Occipital lobe (tissue), 3 donors: ENCODE measurements at places on chromosomes 13 and 19. TPM values are rescaled to one million over a fixed set of nuclear protein-coding genes. Genes with fewer than 3 reads are reported as not detected.

The FBXO27 gene
- total RNA-seq: 5.6 TPM

The TMEM38A gene
- total RNA-seq: 8.4 TPM

The SMIM44 gene
- total RNA-seq: not detected

The FXYD3 gene
- total RNA-seq: not detected

The ZNF567 gene
- 19.2 TPM for total RNA-seq

The REEP6 gene
- total RNA-seq: 0.31 TPM

The ELL gene
- total RNA-seq: 6.6 TPM

The TEX101 gene
- total RNA-seq: not detected

The COL4A2 gene
- total RNA-seq: 56.8 TPM

The CACTIN gene
- 19.8 TPM for total RNA-seq

The KLK8 gene
- not detected for total RNA-seq

The KLF1 gene
- total RNA-seq: 0.31 TPM

The RASIP1 gene
- 3.3 TPM for total RNA-seq

The LGALS14 gene
- not detected for total RNA-seq

The KIR2DL4 gene
- total RNA-seq: not detected

The SHANK1 gene
- total RNA-seq: 15.9 TPM

The CPAMD8 gene
- total RNA-seq: 7.8 TPM

The ZNF606 gene
- 57.1 TPM for total RNA-seq

The FLT3LG gene
- total RNA-seq: not detected

The SLITRK6 gene
- total RNA-seq: 1.6 TPM

The THAP8 gene
- 1.9 TPM for total RNA-seq

The CABP5 gene
- not detected for total RNA-seq

The SMIM17 gene
- total RNA-seq: 20.3 TPM

The ZNF737 gene
- 94.1 TPM for total RNA-seq

The LRP3 gene
- total RNA-seq: 96.2 TPM

The TTC9B gene
- total RNA-seq: 59.0 TPM

The GRIN2D gene
- 2.5 TPM for total RNA-seq

The TMEM259 gene
- 33.8 TPM for total RNA-seq

The ANKLE1 gene
- total RNA-seq: 0.94 TPM

The IGSF23 gene
- not detected for total RNA-seq

The FAM124A gene
- 13.7 TPM for total RNA-seq

The ATXN8OS gene
- total RNA-seq: 2.2 TPM

The FXYD1 gene
- not detected for total RNA-seq

The C13orf42 gene
- not detected for total RNA-seq

The GPR42 gene
- not detected for total RNA-seq

The ZNF546 gene
- 27.5 TPM for total RNA-seq

The MAP1S gene
- total RNA-seq: 42.0 TPM

The RETN gene
- total RNA-seq: 0.94 TPM

The STOML3 gene
- total RNA-seq: 0.16 TPM

The ATG4D gene
- 11.7 TPM for total RNA-seq

The GJB2 gene
- 3.1 TPM for total RNA-seq

The IZUMO4 gene
- 2.2 TPM for total RNA-seq

The ZNF490 gene
- 11.4 TPM for total RNA-seq

The ZSCAN1 gene
- 0.62 TPM for total RNA-seq

The SLC25A42 gene
- total RNA-seq: 12.6 TPM

The NDUFS7 gene
- total RNA-seq: 26.5 TPM

The CD320 gene
- 13.4 TPM for total RNA-seq

The TMEM59L gene
- 34.5 TPM for total RNA-seq

The SIGLEC8 gene
- 2.0 TPM for total RNA-seq

The PEAK3 gene
- total RNA-seq: not detected

The AMER2 gene
- 161 TPM for total RNA-seq

The CAPN12 gene
- total RNA-seq: not detected

The FPR3 gene
- 0.31 TPM for total RNA-seq

The TLE6 gene
- total RNA-seq: 0.16 TPM

The FOXA3 gene
- not detected for total RNA-seq

The RASAL3 gene
- 0.47 TPM for total RNA-seq

The ZNF428 gene
- 111 TPM for total RNA-seq

The GNG7 gene
- 4.2 TPM for total RNA-seq
